Aorta (tissue), 5 donors: ENCODE measurements at places on chromosomes 2 and 18. TPM values are rescaled to one million over a fixed set of nuclear protein-coding genes. Genes with fewer than 3 reads are reported as not detected.

EML6 gene
- 2.7 TPM for total RNA-seq

C2orf80 gene
- not detected for total RNA-seq

CABYR gene
- 4.2 TPM for total RNA-seq

GKN2 gene
- total RNA-seq = not detected

FMNL2 gene
- 53.2 TPM for total RNA-seq

FLACC1 gene
- 6.1 TPM for total RNA-seq

CACNB4 gene
- total RNA-seq = 14.3 TPM

TTC27 gene
- 16.2 TPM for total RNA-seq

CYP27A1 gene
- total RNA-seq = 50.6 TPM

TBR1 gene
- not detected for total RNA-seq

CRYBA2 gene
- total RNA-seq = not detected

RGPD5 gene
- total RNA-seq = 187 TPM

- H3K36me3 ChIP-seq = no peaks in the 10 kb centered on the region
- H3K27ac ChIP-seq = no peak overlapping the region
- H3K4me3 ChIP-seq = no peak overlapping the region
- no peak for DNase-seq
These were observed 12.0 kb upstream of the ATP6V1C2 start for GRCh38 chr2:10709290-10709939.

DNA sequence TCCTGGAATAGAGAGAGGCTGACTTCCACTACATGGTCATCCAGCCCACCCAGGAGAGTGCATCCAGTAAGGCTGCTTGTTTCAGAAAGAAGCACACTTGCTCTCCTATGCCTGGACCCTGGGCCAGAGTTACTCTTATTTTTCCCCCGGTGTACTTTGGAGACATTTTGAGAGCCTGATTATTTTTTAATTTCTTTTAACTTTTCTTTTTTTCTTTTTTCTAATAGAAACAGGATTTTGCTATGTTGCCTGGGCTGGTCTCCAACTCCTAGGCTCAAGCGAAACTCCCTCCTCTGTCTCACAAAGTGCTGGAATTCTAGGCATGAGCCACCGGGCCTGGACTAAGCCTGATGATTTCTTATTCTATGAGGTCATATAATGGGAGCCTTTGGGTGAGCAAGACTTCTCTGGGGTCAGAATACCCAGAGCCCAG is 62.2 kb downstream of the RPL37A start:
- peaks cover 7% of the 10 kb centered on the region for H3K4me1 ChIP-seq
- H3K36me3 ChIP-seq = no peaks in the 10 kb centered on the region
- no peak overlapping the region for H3K4me3 ChIP-seq
- no peaks in the 10 kb centered on the region for H3K27me3 ChIP-seq

GRCh38 chr2:148814143-148814859 is 60.7 kb upstream of the KIF5C start:
- DNase-seq = no peak
- no peaks in the 10 kb centered on the region for H3K36me3 ChIP-seq
- no peak overlapping the region for H3K4me3 ChIP-seq
- no peak overlapping the region for H3K27ac ChIP-seq
- no peaks in the 10 kb centered on the region for H3K27me3 ChIP-seq

DNA sequence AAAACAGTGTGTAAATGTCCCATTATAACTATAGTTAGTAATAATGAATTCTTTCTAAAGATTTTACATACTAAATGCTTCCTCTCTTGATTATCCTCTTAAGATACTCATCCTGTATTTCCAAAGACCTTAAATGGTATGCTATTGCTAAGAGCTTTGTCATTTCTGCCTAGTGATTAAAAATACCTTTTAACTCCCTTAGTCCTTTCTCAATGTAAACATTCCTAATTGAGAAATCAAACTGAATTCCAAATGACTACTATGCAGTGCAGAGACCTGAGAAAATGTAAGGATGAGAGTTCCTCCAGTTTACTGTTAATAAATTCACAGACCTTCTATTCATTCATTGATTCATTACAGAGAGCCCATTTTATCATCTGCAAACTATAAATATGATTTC is 86.9 kb downstream of the SOS1 start:
- no peaks in the 10 kb centered on the region for H3K4me1 ChIP-seq
- H3K27me3 ChIP-seq = no peaks in the 10 kb centered on the region

DNA sequence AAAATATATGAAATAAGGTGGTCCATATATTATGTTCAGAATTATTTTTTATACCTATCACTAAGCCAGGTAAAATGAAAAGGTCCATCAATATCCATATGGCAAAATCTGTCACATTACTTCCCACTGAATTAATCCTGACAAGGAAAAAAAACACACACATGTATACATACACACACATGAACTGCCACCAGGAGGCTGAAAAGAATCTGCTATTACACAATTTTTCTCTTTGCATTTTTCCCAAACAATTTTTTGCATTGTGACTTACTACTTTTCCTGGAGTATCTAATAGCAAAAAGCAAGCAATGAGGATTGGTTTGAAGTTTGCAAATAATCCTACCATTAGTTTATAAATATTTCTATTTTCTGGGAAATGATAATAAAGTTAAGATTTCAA is 128.2 kb upstream of the CD226 start:
- H3K4me1 ChIP-seq = no peaks in the 10 kb centered on the region
- H3K27me3 ChIP-seq = no peaks in the 10 kb centered on the region
- no peaks in the 10 kb centered on the region for H3K36me3 ChIP-seq
- H3K27ac ChIP-seq = no peak overlapping the region
- DNase-seq = no peak

- H3K27ac ChIP-seq = no peak overlapping the region
- H3K4me1 ChIP-seq = no peaks in the 10 kb centered on the region
- H3K4me3 ChIP-seq = no peak overlapping the region
- no peaks in the 10 kb centered on the region for H3K36me3 ChIP-seq
- no peaks in the 10 kb centered on the region for H3K27me3 ChIP-seq
These were observed 27.7 kb downstream of the NFATC1 start for GRCh38 chr18:79423211-79424007.

DNA sequence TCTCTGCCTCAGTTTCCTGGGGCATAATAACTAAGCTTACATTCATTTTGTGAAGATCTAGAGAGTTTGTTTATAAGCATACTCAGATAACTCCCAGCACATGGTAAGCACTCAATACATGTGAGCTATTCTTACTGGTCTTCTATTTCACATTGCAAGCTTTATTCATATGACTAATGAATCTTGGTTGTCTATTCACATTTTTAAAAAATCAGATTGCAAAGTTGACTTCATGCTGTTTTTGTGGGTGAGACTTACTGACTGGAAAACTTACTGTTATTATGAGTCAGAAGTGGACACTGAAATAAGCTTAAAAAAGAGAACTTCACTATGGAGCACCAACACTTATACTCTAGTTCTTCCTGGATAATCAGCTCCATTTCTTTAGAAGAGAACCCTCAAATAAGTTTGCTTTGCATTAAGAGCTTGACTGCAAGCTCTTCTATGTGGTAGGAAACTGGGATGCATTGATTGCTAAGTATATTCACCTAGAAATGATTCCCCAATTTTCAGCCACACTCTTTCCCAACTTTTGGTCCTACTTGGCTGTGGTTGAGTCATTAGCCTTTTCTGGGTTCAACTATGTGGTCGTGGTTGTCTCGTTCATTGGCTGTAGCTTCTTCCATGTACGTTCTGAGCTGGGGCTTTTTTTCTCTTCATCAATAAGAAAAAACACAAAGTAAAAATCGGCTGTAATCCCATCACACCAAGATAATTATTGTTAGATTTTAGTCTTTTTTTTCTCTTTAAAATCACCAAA is 29.5 kb upstream of the RBMS1 start:
- no peaks in the 10 kb centered on the region for H3K4me1 ChIP-seq
- no peak overlapping the region for H3K27ac ChIP-seq
- no peak for DNase-seq

DNA sequence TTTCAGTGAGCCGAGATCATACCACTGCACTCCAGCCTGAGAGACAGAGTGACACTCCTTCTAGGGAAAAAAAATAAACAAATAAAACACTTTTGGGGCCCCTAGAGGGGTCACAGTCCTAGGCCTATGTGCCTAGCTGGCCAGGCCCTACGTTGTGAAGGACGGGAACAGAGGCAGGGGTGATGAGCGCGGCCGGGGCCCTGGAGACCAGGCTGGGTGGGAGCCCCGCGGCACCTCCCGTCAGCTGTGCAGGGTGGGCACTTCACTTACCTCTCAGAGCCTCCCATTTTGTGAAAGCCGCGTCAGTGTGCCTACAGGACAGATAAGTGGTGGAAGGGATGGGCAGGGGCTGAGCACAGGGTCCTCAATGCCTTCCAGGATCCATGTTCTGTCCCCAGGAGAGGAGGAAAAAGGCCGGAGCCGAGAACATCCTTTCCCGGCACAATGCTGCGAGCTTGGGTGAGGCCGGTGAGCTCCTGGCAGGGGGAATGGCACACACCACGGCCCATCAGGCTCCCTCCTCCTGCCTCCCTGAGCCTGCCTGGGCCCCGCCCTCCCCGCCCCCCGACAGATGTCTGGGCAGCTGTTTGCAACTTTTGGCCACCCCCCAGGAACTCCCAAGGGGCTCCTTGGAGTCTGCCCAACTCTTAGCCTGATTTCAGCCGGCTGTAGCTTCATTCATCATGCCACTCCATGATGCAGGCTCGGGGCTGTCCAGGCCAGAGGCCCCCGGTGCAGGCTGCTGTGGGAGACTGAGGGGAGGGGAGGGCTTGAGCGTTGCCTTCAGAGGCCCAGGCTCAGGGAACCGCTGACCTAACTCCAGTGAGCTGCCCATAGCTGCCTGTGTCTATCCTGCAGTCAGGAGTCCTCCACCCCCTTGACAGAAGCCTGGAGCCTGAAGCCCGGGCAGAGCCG is 196.5 kb downstream of the TFCP2L1 start:
- DNase-seq = peak; percentile 80
- H3K4me3 ChIP-seq = no peak overlapping the region
- H3K36me3 ChIP-seq = no peaks in the 10 kb centered on the region
- no peaks in the 10 kb centered on the region for H3K4me1 ChIP-seq
- no peaks in the 10 kb centered on the region for H3K27me3 ChIP-seq

DNA sequence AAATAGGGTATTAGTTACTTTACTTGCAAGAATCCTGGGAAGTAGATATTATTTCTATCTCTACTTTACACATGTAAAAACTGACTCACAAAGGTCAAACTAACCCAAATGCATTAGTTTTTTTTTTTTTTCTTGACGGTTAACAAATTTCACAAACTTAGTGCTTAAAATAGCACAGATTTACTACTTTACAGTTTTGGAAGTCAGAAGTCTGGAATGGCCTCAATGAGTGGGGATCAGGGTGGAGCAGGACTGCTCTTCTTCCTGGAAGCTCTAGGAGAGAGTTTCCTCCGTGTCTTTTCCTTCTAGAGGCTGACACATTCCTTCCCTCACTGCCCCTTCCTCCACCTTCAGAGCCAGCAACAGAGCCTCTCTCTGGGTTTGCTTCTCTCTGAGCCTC is 117.2 kb downstream of the COL6A3 start:
- H3K4me3 ChIP-seq = no peak overlapping the region
- peaks cover 3% of the 10 kb centered on the region for H3K4me1 ChIP-seq
- DNase-seq = no peak
- H3K36me3 ChIP-seq = no peaks in the 10 kb centered on the region
- H3K27me3 ChIP-seq = no peaks in the 10 kb centered on the region

GRCh38 chr2:133235968-133236367 is 332.3 kb downstream of the NCKAP5 start:
- H3K27me3 ChIP-seq = no peaks in the 10 kb centered on the region
- DNase-seq = no peak
- no peaks in the 10 kb centered on the region for H3K4me1 ChIP-seq
- H3K27ac ChIP-seq = no peak overlapping the region
- no peaks in the 10 kb centered on the region for H3K36me3 ChIP-seq

DNA sequence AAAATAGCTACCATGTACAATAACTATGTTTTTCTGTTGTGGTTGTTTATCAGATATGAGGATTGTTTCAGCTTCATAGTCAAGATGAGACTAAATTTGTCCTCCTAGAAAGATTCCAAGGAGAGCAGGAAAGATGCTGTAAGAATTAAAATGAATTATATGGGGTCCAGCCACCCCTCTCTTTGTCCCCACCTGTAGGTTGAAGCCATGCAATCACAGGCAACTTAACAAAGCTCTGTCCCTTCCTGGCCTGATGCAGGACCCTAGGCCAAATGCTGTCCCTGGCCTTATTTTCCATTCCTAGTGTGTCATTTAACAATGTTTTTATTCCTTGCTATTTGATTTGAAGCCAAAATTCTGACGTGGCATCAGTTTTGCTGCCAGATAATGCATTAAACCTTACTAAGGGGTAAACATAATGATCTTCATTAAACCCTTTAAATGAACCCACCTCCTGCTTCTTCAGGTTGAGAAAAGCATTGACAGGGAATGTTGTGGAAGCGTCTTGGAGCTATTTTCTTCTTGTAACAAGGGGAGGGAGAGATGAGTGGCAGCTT is 240.9 kb upstream of the ZNF521 start:
- H3K4me1 ChIP-seq = no peaks in the 10 kb centered on the region
- no peaks in the 10 kb centered on the region for H3K36me3 ChIP-seq
- H3K27ac ChIP-seq = no peak overlapping the region
- no peak overlapping the region for H3K4me3 ChIP-seq
- no peaks in the 10 kb centered on the region for H3K27me3 ChIP-seq

DNA sequence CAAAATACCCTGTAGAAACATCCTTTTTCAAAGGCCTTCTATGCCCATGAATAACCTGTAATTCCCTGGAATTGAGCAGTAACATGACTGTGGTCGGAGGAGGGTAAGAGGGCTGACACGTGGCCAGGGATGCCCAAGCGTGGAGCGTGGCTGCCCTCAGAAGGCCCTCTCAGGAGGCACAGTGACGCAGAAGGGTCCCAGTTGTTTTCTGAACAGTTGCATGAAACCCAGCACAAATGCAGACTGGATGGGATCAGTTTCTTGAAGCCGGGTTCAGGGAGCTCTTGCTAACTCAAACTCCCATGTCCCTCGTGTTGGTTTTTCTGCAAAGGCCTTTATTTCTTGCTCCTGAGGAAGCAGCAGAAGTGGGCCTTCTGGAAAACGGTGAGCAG is 237.0 kb downstream of the ALPK2 start:
- H3K27me3 ChIP-seq = no peaks in the 10 kb centered on the region
- H3K27ac ChIP-seq = no peak overlapping the region
- H3K36me3 ChIP-seq = no peaks in the 10 kb centered on the region
- H3K4me3 ChIP-seq = no peak overlapping the region
- no peaks in the 10 kb centered on the region for H3K4me1 ChIP-seq
- no peak for DNase-seq

- H3K4me1 ChIP-seq = no peaks in the 10 kb centered on the region
- no peaks in the 10 kb centered on the region for H3K27me3 ChIP-seq
- H3K27ac ChIP-seq = no peak overlapping the region
- H3K4me3 ChIP-seq = no peak overlapping the region
These were observed 63.2 kb upstream of the TCF4 start for GRCh38 chr18:55651236-55651635.

- DNase-seq = no peak
- H3K27me3 ChIP-seq = no peaks in the 10 kb centered on the region
- peaks cover 3% of the 10 kb centered on the region for H3K4me1 ChIP-seq
- H3K4me3 ChIP-seq = no peak overlapping the region
These were observed 10.9 kb downstream of the INPP4A start for GRCh38 chr2:98455494-98455976.
